ENCODE measurements at places on chromosomes 7 and 10.

GRCh38 chr7:37405603-37406122, 43.0 kb downstream of the ELMO1 start:
- no peak for DNase-seq

DNA sequence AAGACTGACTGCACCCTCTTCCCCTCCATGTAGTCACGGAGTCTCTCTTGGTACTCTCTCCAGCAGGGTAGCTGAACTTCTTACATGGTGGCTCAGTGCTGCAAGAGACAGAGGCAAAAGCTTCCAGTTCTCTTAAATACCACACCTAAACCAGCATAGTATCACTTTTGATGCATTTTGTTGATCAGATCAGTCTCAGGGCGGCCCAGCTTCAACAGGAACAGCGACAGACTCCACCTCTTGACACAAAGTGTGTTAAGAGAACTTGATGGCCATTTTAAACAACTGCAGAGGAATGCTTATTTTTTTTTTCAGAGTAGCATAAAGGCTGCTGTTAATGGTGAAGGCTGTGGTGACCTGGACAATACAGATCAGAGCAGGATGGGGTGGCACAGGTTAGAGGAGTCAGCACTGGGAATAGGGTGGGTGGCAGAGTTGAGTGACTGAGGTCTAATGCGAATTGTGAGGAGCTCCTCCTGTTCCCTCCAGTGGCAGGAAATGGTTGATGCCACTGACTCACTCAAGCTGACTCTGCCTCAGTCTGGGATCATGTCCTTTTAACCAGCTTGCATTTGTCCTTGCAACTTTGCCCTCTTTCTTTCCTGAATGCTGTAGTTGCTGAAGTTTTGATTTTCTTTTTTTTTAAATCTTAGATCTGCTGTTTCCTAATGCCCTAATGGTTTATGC, 17.3 kb downstream of the MGAM start:
- DNase-seq = peak; percentile 49

DNA sequence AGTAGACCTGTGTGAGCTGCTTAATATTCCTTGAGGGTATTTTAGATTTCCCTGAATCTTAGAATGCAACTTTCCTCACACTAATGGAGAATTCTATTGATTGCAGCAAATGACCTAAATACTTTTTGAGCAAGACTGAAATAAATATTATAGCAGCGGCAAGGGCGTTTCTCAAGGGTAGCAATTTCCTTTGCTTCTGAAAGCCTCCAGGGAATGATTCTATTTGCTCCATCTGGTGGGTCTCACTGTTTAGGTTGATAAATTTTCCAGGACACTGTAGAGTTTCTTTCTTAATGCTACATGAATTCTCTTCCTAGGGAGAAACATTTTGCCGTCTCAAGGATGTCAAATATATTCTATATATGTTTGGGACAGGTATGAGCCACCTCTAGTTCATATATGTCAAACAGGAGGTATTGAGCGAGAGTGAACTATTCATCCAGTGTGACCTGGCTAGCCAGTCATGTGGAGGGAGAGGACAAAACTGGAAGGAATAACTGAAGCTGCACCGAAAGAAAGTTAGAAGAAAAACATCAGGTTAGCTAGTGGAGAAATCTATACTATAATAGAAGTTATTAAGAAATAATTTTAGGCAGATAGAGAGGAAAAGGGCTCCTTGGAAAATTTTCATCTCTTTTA, 57.9 kb upstream of the FZD8 start:
- no peak for DNase-seq

- no peak for DNase-seq
Observed at GRCh38 chr7:46390042-46390441, 469.0 kb upstream of the IGFBP3 start.

GRCh38 chr7:159067576-159068487, 76.8 kb downstream of the VIPR2 start:
- no peak for DNase-seq

- DNase-seq = no peak
Observed at GRCh38 chr10:15486404-15486803, 115.3 kb upstream of the FAM171A1 start.

- no peak for DNase-seq
Observed at GRCh38 chr7:42104231-42104630, 132.8 kb downstream of the GLI3 start.

- peak; percentile 60 for DNase-seq
Observed at GRCh38 chr10:123100030-123100762, 35.6 kb upstream of the HMX3 start.

GRCh38 chr7:24902276-24902675, 77.7 kb downstream of the OSBPL3 start:
- no peak for DNase-seq

DNA sequence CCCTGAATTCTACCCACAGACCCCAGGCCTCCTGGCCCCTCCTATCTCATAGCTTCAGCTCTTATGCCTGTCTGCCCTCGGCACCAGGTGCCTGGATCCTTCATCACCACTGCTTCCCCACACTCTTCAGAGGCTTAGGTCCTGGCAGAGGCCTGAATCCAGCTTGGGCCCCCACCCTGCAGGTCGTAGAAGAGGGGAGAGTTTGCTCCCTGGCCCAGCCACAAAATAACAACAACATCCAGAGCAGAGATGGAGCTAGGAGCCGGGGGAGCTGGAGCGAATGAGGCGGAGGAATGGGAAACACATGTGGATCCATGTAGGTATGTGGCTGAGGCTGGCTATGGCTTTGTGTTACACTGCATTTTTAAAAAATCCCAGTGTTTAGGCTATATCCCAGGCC, 7.8 kb upstream of the OPN4 start:
- DNase-seq = no peak

GRCh38 chr7:101848208-101848951, 31.0 kb downstream of the CUX1 start:
- DNase-seq = no peak

DNA sequence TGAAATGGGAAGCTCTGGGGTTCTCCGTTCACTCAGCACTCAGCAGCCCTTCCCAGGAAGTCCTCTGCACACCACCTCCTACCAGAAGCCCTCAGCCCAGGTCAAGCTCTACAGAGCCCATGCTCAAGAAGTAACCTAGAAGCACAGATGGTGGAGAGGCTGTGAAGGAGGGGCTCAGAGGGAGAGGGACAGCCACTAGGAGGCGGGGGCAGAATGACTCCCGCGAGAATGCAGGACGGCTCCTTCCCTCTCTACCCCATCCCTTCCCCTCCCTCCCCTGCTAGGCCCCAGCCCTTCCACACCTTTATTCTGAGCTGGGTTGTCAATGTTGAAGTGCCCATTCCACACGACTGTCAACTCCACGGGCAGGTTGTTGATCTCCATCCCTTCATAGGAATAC, 373.2 kb downstream of the PLXNA4 start:
- DNase-seq = peak; percentile 49

- no peak for DNase-seq
Observed at GRCh38 chr10:48725708-48726107, 41.0 kb downstream of the WDFY4 start.

DNA sequence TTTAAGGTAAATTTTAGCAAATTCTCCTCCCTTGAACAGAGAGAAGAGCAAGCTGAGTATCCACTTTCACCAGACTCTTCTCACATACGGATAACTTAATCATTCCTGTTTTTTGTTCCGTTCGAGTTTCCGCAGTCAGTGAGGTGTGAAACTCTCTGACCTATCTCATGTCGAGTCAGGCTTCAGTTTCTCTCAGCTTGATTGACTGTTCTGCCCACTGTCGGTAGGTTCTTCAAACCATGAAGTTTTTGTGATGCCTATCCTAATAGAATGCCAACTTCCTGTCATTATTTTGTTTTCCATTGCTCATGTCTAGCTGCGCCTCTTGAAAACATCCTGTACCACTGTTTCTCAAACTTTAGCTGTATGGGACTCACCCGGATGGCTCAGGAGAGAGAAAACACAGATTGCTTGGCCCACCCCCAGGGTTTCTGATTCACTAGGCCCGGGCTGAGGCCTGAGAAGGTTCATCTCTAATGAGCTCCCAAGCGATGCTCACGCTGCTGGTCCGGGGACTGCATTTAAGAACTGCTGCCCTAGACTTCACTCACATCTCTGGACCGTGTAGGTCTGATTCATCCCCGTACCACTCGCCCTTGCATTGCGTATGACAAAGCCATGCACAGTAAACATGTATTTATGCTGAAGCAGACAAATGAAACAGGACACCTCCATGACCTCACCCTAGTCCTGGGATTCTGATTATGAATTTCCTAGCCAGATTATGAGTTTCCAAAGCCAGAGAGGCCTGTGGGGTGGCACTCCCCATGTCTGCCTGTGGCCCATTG, 208.4 kb upstream of the AGK start:
- no peak for DNase-seq

- no peak for DNase-seq
Observed at GRCh38 chr7:133587903-133588302, 335.0 kb downstream of the EXOC4 start.

- no peak for DNase-seq
Observed at GRCh38 chr10:50405723-50406122, 154.4 kb upstream of the ASAH2 start.

GRCh38 chr10:9869205-9869604, 1148.5 kb upstream of the CELF2 start:
- DNase-seq = no peak

DNA sequence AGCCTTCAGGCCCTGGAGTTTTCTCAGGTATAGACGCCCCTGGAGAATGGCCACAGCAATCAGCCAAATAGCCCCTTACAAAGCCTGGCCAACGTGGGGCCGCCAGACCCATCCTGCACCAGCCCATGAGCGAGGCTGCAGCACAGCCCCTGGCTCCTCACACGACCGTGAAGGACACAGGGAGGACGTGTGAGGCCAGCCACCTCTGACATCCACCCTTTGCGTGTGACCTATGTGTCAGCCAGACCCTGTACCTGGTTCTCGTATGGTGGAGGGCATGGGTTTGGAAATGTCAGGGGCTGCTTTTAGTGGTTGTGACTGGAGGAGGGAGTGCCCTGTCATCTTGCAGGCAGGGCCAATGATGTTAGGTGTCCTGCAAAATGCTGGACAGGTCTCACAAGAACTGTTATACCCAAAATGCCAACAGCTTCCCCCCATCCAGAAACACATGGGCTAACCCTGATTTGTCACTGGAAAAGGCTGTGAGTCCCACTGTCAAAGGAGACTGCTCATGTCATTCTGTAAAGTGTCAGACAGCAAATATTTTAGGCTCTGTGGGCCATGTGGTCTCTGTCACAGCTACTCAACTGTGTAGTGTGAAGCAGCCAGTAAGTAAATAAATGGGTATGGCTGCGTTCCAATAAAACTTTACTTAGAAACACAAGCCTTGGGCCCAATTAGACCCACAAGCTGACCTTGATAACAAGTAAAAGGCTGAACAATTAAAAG, 30.0 kb downstream of the NOD1 start:
- DNase-seq = no peak

- DNase-seq = no peak
Observed at GRCh38 chr7:112021379-112022044, 184.7 kb downstream of the DOCK4 start.

DNA sequence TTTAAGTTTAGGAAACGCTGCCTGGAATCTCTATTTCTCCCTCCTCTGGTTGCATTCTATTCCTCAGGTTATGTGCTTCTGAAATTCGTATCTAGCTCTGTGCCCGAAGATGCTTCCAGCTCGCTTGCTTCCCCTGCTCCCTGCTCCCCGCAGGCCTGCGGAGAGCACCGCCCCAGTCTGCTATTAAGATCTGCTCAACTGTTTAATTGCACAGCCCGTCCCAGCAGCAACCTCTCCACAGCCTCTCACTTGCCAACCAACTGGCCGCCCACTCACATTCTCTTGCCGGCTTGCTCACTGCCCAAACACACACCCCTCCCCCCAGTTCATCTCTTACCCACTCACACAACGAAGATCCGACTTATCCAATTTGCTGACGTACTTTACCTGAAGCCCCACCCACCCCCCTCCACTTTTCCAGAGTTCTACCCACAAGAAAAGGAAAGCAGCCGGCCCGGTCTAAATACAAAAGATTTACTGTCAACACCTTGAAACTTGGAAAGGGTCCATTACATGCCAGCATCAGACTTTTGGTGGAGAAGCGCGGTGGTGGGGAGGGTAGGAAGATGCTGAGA, 167.3 kb upstream of the KLF14 start:
- peak; percentile 62 for DNase-seq

DNA sequence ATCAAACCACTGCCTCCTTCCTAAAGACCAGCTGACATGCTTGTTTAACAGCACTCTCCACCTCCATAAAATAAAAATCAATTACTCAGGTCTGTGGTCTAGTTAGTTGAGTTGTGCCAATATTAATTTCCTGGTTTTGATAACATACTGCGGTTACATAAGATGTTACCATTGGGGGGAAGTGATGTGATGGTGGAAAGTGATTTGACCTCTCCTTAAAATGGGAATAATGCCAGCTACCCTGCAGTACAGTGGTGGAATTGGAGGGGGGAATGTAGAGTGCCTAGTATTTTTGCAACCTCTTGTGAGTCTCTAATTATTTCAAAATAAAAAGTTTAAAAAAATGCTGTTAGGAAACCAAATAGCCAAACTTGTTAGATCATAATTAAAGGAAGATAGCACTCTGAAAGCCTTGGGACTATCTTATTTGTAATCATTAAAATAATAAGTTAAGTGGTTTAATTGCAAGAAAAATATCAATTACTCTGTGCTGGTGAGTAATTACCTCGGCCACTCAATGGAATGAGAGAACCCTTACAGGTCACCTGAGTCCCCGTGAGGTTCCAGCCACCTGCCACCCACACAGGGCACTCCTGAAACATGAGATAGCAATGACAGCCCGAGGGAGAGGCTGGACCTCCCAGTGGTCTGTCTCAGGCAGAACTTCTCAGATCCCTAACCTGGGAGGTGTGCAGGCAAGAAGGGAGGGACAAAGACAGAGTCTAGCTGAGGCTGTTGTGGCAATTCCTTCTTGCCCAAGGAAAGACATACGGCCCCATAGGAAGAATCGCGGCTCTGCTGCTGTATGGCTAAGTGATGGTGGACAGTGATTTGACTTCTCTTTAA, 94.1 kb downstream of the SH3PXD2A start:
- DNase-seq = peak; percentile 43

- DNase-seq = no peak
Observed at GRCh38 chr10:120961795-120962755, 110.9 kb downstream of the WDR11 start.

DNA sequence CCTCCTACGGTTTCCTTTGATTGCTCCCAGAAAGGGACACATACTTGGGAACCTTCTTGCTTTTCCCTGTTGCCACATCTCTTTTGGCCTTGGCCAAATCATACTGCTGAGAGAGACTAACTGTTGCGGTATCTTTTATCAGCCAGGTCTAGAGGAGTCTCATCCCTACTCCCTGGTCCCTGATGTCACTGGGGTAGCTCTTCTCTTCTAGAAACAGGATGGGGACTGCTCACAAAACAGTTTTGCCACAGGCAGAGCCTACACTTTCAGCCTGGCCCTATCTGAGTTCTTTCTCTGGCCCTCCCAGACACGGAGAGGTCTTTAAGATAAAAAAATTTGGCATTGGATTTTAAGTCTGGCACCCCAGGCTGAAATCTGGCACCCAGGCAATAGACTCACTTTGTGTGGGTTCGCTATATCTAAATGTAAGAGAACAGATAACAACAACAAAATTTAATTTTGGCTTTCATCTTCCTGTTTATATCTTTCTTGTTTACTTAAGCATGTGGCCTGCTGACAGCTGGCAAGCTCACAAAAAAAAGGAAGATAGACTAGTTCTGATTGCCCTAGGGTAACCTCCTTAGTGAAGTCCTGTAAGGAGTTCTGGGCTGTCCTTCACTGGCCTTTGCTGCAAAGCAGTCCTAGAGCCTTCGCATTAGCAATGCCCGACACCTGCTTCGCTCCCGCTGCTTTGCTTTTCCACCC, 228.3 kb upstream of the NPVF start:
- no peak for DNase-seq

- no peak for DNase-seq
Observed at GRCh38 chr7:1530946-1531262, 402 bp downstream of the MAFK start.

- no peak for DNase-seq
Observed at GRCh38 chr10:97131181-97131628, 54.6 kb downstream of the SLIT1 start.

All from iPS-NIHi11 (cell line).